ENCODE measurements at places on chromosomes 2 and 18. TPM values are rescaled to one million over a fixed set of nuclear protein-coding genes. Genes with fewer than 3 reads are reported as not detected.

GRCh38 chr2:179592167-179592936 lies 269.1 kb downstream of the ZNF385B start:
- DNase-seq = peak; percentile 63

DNA sequence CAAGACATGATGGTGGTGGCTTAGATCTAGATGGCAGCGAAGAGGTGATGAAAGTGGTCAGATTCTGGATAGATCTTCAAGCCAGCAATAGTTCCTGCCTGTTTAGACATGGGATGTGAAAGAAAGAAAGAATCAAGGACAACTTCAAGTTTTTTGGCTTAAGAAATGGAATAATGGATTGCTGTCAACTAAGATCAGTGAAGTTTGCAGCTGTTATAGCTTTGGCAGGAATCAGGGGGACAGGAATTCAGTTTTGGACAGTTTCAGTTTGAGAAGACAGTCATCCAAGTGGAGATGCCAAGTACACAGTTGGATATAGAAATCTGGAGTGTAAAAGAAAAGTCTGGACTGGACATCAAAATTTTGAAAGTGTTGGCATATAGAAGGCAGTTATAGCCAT lies 283.7 kb upstream of the PKDCC start:
- no peak for DNase-seq

GRCh38 chr2:205274801-205275200 lies 407.5 kb upstream of the NRP2 start:
- no peak for DNase-seq

- DNase-seq = no peak
Measured at GRCh38 chr18:67574749-67575148, 58.2 kb upstream of the DSEL start.

DNA sequence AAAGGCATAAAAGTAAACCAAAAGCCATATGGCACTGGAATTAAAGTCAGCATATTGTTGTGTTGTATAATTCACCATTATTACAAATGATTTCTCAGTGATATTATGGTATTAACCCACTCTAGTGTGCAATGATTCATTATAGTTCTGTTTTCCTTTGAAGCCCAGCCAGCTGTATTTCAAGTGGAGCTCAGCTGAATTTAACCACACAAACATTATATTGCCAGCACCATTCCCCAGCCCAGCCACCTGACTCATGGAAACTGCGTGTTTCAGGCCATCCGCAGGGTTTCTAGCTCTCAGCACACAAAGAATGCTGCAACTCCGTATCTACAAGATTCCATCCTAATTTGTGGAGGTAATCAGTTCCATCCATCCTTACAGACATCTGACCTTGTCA lies 166.8 kb upstream of the CHAC2 start:
- no peak for DNase-seq

DNA sequence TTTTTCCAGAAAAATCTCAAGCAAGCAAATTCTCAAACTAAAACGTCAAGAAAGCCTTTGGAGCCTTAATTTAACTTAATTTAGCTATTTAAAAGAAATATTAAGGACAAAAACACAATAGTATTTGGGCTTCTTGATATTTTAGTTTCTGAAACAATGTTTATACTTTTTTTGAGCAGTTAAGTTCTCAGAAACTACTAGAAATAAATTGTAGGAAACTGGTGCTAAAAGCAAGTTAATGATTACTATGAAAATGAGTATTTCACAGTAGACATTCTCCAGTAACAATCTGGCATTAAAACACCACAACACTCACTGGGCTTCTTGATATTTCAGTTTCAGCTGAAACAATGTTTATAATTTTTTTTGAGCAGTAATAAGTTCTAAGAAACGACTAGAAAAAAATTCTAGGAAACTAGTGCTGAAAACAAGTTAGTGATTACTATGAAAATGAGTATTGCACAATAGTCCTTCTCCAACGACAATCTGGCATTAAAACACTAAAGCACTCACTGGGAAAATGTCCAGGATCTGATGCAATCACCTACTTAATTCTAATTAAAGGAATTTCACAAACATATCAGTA lies 45.1 kb downstream of the TRAK2 start:
- peak; percentile 44 for DNase-seq

DNA sequence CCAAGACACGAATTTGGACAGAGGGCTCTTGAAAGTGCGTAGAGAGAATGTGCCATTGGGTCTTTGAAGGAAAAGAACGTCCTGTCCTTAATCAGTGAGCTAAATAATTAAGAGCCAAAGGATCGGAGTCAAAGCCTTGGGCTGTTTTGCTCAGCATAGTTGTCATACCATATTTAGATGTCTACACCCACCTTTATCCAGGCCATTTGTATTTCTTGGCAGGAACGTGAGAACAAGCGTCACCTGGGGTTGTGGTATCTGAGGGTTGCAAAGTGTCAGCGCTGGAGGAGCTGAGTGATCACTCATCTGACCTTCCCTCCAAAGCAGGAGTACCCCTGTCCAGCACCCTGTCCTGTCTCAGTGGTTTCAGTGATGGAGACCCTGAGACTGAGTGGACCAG lies 4.5 kb downstream of the LPIN1 start:
- no peak for DNase-seq

DNA sequence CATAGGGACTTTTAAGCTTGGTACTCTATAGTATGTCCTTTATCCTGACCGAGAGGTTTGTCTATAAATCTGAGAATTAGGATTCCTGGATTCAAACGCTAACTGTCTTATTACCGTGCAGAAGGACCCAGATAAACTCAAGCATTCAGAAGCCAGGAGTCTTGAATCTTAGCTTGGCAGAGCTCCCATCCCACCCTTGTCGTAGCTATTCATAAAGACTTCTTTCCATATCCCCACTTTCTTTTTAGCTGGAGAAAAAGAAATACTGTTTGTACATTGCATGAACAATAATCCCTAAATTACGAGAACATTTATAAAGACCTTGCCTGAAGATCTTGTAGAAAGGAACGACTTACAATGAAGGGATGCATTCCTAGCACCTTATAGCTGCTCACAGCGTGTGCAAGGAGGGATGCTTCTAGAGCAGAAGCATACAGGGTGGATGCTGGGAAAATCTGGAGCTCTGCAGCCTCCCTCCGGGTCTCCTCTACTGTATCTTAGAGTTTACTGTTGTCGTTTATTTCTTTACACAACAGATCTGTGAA lies 13.6 kb downstream of the EFR3B start:
- DNase-seq = no peak

Gene SIX2
- 27.9 TPM for total RNA-seq

Gene PLCL1
- not detected for total RNA-seq

Gene SLC9A4
- 0.04 TPM for total RNA-seq

Gene EGR4
- not detected for total RNA-seq

Gene UGT1A3
- not detected for total RNA-seq

Gene FHOD3
- total RNA-seq = 18.1 TPM
